B cell (primary cell): ENCODE measurements at places on chromosomes 16 and 17.

DNA sequence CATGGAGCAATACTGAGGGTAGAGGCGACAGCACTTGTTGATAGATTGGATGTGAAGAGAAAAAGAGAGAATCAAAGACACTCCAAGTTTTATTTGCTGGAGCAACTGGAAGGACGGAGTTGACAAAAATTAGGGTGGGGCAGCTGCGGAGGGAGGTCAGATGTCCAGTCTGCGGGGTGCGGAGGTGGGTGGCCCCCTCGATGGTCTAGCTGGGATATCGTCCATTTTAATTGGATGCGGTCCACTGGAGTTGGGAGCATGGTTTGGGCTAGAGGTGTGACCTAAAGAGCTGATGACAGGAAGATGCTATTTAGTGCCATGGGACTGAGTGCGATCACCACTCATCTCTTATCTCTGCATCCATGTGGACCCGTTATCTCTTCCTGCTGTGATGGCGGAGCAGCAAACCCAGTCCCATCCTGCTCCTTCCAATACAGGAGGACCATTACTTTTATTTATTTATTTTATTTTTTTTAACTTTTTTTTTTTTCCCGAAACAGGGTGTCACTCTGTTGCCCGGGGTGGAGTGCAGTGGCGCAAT lies 48.3 kb upstream of the CBX4 start:
- DNase-seq, result no peak

DNA sequence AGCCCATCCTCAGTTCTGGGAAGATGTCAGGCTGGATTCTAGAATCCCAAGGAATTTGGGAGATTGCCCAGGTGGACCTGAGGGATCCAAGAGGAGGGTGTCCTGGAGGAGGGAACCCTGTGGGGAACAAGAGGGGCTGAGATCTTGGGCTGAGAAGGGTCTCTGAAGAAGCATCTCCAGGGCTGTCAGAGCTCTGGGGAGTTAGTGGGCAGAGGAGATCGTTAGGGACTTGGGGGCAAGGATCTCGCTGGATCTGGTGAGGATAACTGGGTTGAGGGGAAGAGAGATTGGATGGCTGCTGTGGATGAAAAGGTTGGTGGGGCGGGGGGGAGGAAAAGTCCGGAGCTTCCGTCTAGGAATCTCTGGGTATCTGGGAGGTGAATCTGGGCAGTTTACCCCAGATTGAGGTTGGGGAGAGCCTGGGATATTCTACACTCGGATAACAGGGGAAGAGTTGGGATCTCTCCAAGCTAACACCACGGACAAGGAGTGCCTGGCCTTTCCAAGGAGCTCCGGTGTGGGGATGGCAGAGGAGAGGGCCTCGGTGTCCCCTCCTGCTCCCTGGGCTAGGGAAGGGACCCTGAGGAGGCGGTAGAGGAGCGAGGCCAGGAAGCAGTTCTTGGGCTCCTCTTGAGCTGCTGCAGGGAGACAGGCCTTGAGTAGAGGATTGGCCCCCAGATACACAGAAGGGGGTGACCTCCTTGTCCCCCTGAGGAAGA lies 1.7 kb downstream of the FBXL19 start:
- peak; percentile 35 for DNase-seq

DNA sequence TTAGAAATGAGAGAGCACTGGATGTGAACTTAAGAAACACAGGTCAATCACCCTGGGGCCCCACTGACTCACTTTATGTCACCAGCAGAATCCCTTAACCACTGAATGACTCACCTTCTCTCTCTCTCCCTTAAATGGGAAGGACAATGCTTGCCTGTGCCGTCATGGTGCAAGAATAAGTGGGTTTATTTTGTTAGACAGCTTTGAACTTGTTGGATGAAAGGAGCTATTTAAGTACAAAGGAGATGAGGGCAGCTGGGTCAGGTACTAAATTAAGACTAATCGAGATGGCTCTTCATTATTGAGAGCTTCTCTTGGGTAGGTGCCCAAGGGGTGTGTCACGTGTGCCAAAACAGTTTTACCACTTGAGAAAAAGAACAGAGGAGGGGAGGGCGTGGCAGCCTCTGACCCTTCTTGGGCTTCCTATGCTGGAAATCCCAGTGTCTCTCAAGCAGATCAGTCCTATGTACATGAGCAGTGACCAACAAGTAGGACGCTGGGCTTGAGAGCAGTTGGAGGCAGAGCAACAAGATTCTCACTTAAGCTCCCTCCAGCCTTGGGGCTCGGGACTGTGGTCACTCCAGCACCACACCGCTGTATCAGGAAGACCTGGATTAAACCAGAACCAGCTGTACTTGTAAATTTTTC lies 6.7 kb upstream of the KRT31 start:
- DNase-seq, result no peak

DNA sequence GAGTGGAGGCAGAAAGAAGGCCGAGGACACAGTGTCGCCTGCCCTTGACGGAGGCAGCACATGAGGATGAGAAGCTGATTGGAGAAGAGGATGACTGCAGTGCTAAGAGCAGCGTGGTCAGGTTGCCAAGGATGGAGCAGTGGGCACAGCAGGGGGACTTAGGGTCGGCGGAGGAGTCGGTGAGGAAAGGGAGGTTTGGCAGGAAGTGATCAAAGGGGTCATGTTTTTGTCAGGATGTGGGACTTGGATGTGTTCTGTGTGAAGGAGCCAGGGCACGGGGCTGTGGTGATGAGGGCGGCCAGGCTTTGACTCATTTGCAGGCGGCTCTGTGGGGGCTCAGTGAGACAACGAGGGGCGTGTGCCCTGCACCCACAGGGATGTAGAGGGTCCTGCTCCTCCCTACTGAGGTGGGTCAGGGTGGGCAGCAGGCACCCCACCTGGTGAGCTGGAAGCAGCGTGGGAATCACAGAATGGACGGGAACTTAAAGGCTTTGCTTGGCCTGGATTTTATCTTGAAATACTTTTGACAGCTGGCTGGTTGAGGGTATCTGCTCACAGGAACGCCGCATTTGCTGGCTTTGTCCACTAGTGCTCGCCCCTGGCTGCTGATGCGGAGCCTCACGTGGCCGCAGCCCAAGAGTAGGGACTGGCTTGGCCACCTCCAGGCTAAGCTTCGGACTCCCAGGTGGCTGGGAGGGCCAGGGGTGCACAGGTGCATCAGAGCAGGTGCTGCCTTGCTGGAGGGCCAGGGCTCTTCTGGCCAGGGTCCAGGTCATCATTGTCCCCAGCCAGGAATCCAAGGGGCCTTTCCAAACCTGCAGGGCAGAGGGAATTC lies 6.0 kb downstream of the MPG start:
- DNase-seq, result no peak

GRCh38 chr17:75088465-75089417 lies 987 bp downstream of the SLC16A5 start:
- no peak for DNase-seq
